ENCODE measurements at places on chromosomes 7 and 10. TPM values are rescaled to one million over a fixed set of nuclear protein-coding genes. Genes with fewer than 3 reads are reported as not detected.

DNA sequence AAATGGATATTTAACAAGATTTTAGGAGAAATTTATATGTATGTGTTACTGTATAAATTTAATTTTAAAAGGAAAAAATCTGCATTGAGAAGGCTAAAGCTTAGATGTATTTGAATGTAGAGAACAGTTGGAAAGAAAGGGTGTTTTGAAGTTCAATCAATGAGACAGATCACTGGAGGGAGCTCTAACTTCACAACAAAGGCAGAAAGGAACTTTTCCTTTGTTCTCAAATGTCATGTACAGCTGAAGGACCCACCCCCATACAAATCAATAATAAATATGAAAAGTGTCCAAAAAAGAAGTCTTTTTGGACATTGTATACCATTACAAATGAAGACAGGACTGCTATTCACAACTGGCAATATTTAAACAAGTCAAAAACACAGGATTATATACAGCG lies 403.4 kb downstream of the DNAJB9 start:
- no peak for DNase-seq

GRCh38 chr10:125137601-125138438 lies 22.5 kb downstream of the CTBP2 start:
- no peak for DNase-seq

DNA sequence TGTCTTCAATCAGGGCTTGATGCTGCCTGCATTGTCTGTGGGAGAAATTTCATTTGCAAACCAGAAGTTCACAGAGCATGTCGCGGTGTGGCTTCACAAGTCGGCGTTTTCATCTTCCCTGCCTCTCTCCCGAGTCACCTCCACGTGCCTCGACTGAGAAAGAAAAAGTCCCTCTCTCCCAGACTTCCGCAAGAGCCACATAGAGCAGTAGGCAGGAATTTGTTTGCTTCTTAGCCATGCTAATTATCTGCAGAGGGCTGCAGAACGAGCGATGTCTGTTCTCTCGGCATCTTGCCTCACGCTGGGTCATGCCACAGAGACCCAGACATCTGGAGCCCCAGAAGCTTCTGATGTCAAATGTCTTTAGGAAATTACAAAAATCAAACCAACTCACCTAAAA lies 272.2 kb downstream of the TCF7L2 start:
- no peak for DNase-seq

GRCh38 chr7:149431486-149432120 lies 29.3 kb downstream of the ZNF777 start:
- DNase-seq = peak; percentile 50

The SFTPA2 gene
- 13.0 TPM for polyA plus RNA-seq

The LRMDA gene
- 11.5 TPM for polyA plus RNA-seq

The DHX32 gene
- 10.7 TPM for polyA plus RNA-seq

Data from aorta (tissue), 5 donors.